Glutamatergic neuron (in vitro differentiated cells): ENCODE measurements at places on chromosomes 1 and 21. TPM values are rescaled to one million over a fixed set of nuclear protein-coding genes. Genes with fewer than 3 reads are reported as not detected.
A peak's percentile ranks its signal among the peaks of the same experiment; 100 is the strongest.

Gene L1TD1
- 1.8 TPM for total RNA-seq

GRCh38 chr1:14921057-14921456 is 232.5 kb upstream of the TMEM51 start:
- no peak for DNase-seq

GRCh38 chr1:169100651-169101088 is 5.8 kb upstream of the ATP1B1 start:
- DNase-seq = no peak

Gene PAQR7
- total RNA-seq = 6.4 TPM

- DNase-seq = no peak
Measured at GRCh38 chr1:84800090-84801073, 92.6 kb downstream of the LPAR3 start.

GRCh38 chr21:25734654-25734903 is 125 bp downstream of the ATP5PF start:
- no peak for DNase-seq

GRCh38 chr1:198669023-198669698 is 30.3 kb downstream of the PTPRC start:
- no peak for DNase-seq

Gene NHLH2
- total RNA-seq = 255 TPM

- peak; percentile 13 for DNase-seq
Measured at GRCh38 chr1:109917768-109918606, 7.3 kb downstream of the CSF1 start.

- no peak for DNase-seq
Measured at GRCh38 chr1:244955661-244956060, 91.3 kb upstream of the HNRNPU start.
